ENCODE measurements at places on chromosomes 6 and 20.
A peak's percentile ranks its signal among the peaks of the same experiment; 100 is the strongest.

GRCh38 chr6:147298461-147298860 lies 94.2 kb downstream of the STXBP5 start:
- DNase-seq: no peak

- DNase-seq: peak; percentile 67
Observed at GRCh38 chr6:137313928-137314855, 95.0 kb upstream of the IFNGR1 start.

DNA sequence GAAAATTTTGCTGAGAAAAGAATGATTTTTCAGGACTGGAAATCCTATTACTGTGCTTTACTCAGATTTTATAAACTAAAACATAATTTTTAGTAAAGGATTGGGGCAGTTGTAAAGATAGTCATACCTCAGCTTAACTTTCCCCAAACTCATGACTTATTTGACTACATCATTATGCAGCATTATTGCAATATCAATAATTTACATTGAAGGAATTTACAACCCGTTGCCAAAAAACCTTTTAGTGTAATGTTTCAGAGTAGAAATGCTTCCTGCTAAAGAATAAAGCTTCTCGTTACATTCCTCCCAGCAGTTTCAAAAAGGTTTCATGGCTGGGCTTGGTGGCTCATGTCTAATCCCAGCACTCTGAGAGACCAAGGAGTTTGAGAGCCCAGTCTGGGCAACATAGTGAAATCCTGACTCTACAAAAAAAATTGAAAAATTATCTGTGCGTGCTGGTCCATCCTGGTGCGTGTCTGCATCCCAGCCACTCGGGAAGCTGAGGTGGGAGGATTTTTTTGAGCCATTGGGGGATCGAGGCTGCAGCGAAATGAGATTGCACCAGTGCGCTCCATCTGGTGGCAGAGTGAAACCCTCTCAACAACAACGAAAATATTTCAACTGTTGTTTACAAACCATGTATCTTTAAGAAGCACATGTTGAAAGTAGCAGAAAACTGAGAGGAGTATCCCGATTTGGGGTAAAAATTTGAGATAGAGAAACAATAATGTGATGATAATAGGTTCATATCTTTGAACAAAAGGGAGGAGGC lies 4.4 kb downstream of the AMD1 start:
- no peak for DNase-seq

- no peak for DNase-seq
Observed at GRCh38 chr6:11002176-11002575, 41.9 kb downstream of the ELOVL2 start.

DNA sequence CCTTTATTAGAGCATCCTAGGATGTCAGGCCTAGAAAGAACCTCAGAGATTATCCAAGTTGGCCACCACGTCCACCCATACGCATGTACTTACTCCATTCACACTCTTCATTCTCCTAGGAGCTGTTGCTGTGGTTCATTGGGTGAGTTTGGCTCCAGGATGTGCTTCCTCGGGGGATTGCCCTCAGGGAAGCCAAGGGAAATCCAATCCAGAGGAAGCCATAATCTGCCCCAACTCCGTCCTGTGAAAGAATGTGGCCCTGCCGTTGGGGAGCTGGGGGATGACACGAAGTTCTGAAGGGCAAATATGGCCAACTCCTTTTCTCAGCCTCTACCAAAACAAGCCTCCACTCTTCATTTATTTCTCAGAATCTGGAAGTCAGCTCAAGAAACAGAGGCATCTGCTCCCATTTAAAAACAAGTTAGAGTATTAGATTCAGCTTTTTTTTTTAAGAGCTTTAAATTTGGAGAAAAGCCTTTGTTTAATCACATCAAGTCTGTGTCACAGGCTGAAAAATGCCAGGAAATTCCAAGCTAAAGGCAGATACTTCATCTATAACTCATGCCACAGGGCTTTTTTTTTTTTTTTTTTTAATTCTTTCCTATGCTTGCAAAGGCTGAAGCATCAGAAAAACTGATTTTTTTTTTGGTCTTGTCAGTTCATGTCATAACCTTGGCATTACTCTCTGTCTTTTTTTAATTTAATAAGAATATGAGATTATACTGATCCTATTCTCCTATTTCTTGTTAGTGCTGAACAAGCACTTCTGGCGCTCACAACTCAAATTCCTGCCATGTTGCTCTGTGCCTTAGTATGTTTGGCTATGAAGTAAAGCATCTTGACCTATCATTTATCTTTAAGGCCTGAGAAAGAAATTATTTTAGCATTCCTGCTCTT lies 480.9 kb upstream of the MARCKS start:
- DNase-seq: no peak

DNA sequence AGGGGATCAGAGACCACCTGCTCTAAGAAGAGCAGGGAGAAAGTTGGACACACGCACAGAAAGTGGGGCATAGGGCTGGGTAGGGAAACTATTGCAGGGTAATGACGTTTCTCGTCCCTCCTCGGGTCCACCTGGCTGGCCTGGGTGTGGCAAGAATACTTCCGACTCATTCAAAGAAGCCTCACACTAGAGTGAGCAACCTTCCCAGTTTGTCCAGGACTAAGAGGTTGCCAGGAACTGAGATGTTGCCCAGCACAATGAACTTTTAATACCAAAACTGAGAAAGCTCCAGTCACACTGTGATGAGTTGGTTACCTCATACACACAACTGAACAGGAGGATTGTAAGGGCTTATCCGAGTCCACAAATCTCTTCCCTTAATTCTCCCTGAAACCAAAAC lies 74.5 kb upstream of the ADGRF1 start:
- DNase-seq: no peak

- DNase-seq: no peak
Observed at GRCh38 chr6:137912813-137913212, 45.8 kb downstream of the TNFAIP3 start.

Measured in COLO829 (cell line).